ENCODE measurements at places on chromosomes 13 and 19.
A peak's percentile ranks its signal among the peaks of the same experiment; 100 is the strongest.

DNA sequence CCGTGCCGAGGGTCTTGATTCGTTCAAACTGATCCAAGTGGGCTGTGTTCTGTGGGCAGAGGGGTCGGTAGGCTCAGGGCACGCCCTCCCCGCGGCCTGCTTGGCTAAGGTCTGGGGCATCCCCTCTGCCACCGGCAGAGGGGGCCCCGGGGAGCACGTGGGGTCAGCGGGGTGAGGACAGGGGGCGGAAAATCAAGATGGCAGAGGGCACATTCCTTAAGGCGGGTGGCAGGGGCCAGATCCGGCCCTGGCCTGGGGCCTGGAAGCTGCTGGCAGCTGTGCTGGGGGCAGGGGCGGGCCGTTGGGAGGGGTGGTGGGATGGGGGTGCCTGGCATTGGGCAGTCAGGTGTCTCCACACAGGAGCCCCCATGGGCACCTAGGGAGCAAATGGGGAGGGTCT lies 10.7 kb downstream of the PRKACA start:
- no peak for DNase-seq

DNA sequence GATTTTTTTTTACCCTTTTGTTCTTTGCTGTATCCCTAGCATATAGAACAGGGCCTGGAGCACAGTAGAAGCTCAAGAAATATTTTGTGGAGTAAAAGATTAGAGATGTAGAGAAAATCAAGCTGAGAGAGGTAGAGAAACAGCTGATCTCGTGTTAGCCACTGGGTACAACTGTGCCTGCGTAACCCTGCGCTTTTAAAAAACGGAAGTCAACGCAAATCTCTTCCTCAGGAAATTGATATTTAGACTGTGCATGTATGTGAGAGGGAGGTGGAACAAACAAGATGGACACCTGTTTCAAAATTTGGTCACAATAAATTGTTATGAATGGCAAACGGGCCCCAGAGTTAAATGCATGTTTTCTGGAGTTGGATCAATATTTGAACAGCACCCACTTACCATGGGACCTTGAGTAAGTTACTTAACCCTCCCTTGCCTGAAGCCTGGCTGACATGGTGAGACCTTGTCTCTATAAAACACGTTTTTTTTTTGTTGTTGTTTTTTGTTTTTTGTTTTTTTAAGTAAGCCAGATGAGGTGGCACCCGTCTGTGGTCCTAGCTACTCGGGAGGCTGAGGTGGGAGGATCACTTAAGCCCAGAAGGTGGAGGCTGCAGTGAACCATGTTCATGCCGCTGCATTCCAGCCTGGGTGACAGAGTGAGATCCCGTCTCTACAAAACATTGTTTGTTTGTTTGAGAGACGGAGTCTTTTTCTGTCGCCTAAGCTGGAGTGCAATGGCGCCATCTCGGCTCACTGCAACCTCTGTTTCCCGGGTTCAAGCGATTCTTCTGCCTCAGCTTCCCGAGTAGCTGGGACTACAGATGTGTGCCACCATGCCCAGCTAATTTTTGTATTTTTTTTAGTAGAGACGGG lies 3.3 kb upstream of the EPOR start:
- DNase-seq, result peak; percentile 12

DNA sequence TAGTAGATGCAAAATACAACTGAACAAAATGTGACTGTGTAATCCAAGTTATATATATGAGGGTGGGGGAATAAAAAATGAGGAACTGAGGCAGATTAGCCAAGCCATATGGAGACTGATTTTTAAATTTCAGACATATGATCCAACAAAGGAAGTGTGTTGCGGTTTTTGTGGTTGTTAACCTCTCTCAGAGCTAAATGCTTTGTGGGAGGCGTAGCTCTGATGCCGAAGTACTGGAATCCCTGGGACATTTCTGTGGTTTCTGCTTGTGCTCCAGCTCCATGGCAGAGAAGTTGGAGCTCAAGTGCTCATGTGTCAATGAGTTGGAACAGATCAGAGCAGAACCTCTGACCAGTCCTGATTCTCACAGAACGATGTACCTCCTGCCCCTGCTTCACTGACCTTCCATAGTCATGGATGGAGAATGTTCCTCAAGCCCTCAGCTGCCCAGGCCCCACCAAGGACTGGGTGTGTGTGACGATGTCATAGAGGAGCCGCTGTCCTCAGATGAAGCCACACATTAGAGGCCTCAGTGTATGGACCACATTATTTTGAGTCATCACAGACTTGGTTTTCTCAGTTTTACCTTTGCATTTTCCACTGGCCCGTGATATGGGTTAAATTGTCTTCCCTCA lies 107.6 kb downstream of the SOX1 start:
- DNase-seq, result no peak

DNA sequence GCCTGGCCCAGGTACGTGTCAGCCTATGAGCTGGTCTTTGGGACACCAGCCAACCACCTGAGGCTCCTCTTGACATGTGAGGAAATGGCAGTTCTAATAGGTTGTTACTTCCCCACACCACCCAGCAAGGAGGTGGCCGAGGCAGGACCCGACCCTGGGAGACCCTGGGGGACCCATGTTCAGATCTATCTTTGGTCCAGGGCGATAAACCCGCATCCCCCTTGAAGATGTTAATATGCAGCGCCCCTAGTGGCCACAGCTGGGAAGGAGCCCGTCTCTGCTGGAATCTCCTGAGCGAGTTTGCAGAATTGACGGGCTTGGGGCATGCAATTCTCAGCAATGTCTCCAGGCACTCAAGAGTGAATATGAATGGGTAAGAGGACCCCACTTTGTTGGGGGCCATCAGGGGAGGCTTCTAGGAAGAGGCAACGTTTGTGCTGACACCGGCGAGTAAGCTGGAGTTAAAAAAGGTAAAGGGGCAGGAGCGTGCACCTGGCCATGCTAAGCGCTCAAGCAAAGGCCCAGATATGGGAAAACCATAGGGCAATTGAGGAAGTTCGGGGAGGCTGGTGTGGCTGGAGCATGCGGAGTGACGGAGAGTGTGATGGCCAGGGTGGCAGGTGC lies 1.5 kb upstream of the MYO1F start:
- DNase-seq, result peak; percentile 55

DNA sequence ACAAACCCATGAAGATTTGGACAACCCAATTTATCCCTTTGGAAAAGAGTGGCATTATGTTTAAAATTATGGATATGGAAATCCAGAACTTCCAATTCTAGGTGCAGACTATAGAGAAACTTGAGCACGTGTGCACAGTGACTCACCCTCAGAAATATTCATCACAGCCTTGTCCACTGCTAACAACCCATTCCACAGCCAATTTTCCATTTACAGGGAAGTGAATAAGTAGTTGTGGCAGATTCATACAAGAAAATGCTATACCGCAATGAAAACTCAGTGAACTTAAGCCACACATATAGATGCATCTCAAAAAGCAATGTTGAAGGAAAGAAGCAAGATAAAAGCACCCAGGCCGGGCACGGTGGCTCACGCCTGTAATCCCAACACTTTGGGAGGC lies 133.3 kb downstream of the USP12 start:
- no peak for DNase-seq

- peak; percentile 24 for DNase-seq
Measured at GRCh38 chr19:15332311-15332996, at the start of gene BRD4. Gene BRD4, minus strand, starts transcription at chr19:15332539. Its CDS starts 59,440 bp downstream, at chr19:15273099.

DNA sequence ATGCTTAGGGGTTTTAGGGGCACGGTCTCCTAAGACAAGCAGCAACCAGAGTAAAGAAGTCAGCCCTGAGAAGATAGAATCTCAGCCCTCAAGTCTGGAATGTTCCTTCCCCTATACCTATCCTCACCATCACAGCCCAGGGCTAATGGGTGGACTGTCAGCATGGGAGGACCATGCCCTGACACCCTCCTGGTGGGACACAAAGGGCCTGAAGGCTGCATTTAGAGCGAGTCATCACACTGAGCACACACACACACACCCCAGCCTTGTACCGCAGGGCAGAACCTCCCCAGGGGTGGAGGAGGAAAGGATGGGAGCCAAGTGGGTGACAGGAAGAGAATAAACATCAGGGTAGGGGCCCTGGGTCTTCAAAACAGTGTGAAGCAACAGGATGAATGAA lies 174.8 kb upstream of the SERP2 start:
- no peak for DNase-seq

DNA sequence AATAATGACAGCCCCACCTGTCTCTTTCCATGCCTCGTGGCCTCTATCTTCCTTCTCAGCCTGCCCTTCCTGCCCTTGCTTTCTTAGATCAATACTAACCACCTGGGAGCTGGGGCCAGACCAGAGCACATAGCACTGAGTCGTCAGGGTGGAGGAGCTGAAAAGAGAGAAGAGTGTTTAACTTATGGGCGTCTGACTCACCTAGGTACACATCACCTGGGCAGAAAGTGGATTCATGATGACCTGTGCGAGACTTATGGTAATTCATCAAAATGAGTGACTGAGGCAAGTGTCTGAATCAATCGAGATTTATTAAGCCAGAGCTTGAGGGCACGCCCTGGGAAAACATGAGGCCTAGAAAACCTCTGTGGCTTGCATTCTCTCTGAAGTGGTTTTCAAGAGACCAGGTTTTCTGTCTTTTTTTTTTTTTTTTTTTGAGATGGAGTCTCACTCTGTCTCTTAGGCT lies 19.2 kb downstream of the CEACAM6 start:
- DNase-seq, result no peak

DNA sequence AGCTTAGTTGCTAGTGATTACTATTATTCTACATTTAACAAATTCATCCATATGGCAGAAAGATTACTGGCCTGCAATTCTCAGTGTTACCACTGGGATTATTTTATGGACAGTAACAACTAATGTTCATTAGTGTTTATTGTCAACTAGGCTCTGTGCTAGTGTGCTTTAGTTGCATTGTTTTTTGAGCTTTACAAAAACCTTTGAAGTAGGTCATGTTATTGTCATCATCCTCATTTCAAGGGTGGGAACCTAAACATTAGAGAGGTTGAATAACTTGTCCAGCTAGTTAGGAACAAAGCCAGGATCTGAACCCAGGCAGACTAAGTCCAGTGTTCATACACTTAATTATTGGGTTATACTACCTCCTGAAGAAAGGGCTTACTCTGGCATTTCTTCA lies 27.8 kb upstream of the TDRD3 start:
- DNase-seq, result peak; percentile 8

- no peak for DNase-seq
Measured at GRCh38 chr19:13727798-13728197, 36.5 kb upstream of the MRI1 start.

DNA sequence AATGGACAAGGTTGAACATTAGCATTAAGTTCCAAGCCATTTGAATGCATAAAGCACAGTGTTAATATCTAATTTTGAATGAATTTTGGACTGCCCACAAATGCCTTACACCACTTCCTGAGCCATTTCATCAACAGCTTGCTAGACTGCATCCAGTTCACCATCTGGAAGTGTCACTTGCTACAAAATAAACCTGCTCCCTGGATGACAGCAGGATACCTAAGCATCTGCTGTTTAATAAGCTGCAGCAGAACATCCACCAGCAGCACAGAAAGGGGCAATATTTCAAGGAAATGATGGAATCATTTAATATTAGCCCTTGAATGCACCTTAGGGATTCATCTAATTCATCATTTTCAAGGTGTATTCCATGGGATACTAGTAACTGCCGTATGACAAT lies 76.6 kb upstream of the PCDH9 start:
- DNase-seq, result no peak

- DNase-seq, result no peak
Measured at GRCh38 chr19:57363688-57364181, 384 bp downstream of the TRAPPC2B start.

GRCh38 chr19:29524912-29525831 lies 622 bp upstream of the VSTM2B start:
- no peak for DNase-seq

All from AML-193 (cell line).